ENCODE measurements at places on chromosomes 6 and 20.

GRCh38 chr20:46269372-46269771, 38.9 kb downstream of the CDH22 start:
- DNase-seq: no peak

- DNase-seq: no peak
Observed at GRCh38 chr6:17470938-17471327, 77.5 kb downstream of the CAP2 start.

DNA sequence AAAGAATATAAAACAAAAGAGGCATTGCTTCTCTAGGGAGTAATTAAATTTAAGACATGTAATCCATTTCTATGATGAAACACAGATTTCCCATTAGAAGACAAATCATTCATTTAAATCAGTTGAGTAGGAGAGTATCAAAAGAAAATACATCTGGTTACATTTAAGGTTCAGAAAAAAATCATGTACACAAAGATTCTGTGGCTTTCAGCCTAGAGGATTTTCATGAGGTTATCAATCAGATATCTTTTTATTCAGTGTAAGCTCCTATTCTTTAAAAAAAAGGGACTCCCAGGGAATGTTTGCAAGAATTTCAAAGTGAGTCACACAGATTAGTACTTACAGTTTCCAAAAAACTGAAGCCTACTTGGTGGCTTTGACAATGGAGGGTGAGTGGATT, 24.9 kb downstream of the COL21A1 start:
- no peak for DNase-seq

- DNase-seq: no peak
Observed at GRCh38 chr20:19341348-19342053, 129.1 kb downstream of the SLC24A3 start.

- no peak for DNase-seq
Observed at GRCh38 chr6:32189069-32189741, 797 bp downstream of the PBX2 start.

- no peak for DNase-seq
Observed at GRCh38 chr20:51931371-51931781, 129.1 kb upstream of the SALL4 start.

DNA sequence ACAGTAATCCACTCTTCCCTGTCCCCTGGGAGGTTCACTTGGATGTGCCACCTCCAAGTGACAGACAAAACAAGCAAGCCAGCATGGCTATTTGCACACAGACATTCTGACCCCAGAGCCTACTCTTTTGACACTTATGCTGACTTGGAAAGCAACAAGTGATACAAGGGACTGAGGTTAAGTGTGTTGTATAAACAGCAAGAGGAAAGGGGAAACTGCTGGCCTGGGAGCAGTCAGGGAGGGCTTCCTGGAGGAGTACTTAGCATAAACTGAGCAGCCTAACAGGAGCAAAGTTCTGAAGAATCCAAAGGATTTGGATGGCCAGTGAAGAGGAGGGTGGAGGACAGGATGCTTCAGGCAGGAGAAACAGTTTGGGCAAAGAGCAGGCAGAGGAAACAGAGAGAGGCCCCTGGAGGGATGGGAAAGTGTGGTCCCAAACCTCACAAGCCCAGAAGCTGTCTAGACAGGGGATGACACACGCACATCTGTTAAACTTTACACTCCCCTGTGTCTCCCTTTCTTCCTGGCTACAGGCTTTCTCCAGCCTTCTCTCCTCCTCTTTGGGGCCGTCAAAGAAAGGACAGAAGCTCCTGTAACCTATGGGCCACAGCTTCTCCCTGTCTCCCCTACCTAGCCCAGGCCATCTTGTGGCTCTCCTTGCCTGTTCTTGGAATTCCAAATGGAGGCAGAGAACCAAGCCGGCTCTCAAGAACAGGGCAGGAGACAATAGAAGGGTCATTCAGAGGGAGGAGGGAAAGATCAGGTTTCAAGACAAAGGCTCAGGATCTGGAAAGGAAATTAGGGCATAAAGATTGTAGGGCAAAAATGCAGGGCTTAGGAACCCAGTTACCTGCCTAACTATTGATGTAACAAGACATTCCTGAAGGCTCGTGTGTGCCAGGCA, 19.3 kb downstream of the SULF2 start:
- no peak for DNase-seq

DNA sequence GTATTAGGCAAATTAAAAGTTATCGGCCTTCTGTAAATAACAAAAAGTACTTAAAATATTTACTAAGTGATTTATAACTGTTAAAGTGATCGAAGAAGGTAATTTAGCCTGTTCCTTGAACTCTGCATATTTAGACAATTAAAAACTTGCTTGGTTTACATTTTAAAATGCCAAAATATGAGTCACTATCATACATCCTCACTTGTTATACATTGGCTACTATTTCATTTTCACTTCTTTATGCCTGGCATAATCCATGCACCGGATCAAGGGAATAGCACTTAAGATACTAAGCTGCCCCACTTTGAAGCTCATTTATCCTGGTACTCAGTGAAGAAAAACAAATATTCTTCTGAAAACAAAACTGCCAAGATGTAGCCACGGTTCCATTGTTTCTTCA, 344.6 kb downstream of the UBE3D start:
- no peak for DNase-seq

DNA sequence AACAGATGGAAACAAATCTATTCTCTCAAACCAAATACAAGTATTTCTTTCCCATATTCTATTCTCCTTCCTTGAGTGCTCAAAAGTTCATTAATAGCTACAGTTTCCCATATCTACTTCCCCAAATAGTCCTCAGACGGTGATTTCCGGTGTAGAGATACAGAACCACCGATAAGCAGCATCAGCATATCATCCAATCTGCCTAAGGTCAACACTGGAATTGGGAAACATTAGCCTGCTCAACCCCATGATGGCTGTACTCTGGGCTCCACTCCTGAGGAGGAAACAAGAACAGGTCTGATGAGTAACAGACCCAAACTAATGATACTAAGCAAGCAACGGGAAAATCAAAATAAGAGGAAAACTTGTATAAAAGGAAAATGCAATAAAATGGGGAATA, 115.6 kb downstream of the EPB41L2 start:
- DNase-seq: no peak

- DNase-seq: no peak
Observed at GRCh38 chr20:23269954-23270353, 80.6 kb upstream of the NXT1 start.

- no peak for DNase-seq
Observed at GRCh38 chr6:44234101-44235025, 11.0 kb downstream of the SLC29A1 start.

DNA sequence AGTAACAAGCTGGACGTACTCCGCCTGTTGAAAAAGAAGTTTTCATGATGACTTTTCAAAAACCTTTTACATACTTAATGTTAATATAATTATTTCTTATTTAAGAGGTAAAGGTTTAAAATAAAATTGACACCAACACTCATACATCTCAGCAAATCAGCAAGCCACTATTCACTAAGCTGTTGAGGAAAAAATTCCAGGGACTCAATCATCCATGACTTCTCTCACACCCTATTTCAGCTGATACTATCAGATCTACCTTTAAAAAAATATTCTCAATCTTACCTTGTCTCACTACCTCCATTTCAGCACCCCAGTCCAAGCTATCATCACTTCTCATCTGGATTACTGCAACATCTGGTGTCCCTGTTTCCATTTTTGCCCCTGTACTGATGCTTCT, 109.3 kb downstream of the HACE1 start:
- DNase-seq: no peak

GRCh38 chr6:2388554-2389324, 143.3 kb upstream of the GMDS start:
- DNase-seq: no peak

DNA sequence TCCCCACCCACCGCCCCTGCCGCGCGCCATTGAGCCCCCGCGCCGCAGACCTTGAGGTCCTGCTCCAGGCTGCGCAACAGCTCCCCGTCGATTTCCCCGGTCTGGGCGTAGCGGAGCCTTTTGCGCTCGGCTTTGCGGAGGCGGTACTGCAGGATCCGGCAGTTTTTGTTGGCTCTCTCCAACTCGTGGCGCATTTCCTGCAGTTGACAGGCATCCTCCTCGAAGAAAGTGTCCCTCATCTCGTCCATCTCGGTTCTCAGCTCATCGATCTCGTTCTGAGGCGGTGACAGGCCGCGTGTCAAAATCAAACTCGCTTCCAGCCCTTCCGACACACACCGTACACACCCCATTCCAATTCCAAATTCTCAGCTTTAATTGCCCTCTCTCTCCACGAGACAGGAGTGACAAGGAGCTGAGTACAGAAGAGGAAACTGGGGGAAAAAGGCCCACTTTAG, 4.3 kb downstream of the MTCL3 start:
- peak; percentile 40 for DNase-seq

- DNase-seq: no peak
Observed at GRCh38 chr6:49453221-49453620, 9.8 kb downstream of the MMUT start.

DNA sequence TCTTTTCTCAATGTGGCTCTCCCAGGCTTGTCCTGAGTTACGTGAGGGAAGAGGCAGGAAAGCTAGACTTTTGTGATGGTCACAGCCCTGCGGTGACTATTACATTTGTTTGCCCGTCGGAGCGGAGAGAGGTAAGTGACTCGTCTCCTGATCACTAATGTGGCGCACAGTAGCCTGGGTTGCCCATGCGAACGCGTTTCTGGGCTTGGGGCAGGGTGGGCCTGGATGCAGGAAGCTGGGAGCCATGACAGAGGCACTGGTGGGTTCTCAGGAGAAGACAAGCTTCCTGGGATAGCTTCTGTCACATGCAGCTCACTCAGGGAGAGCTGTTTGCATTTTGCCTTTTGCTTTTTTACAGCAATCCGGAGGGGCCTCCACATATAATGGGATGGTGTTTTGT, 60.6 kb downstream of the IGF2R start:
- no peak for DNase-seq

DNA sequence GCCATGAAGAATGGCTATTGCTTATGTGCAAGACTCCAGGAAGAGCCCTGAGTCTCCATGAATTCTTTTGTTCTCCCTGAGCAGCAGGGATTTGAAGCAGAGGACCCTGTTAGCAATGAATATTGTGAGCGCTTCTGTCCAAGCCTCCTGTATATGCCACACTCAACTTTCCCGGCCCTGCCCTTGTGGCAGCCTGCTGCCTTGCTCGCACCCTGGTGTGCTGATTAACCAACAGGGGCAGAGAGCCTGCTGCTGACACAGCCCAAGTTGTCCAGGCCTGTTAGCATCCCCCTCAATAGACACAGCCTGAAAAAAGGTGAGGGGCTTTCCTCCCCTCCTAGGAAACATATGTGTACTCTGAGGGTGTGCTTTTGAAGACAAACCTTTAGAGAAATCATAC, 131.4 kb downstream of the BMP2 start:
- DNase-seq: no peak

GRCh38 chr6:25670793-25671513, 18.9 kb downstream of the SCGN start:
- no peak for DNase-seq

DNA sequence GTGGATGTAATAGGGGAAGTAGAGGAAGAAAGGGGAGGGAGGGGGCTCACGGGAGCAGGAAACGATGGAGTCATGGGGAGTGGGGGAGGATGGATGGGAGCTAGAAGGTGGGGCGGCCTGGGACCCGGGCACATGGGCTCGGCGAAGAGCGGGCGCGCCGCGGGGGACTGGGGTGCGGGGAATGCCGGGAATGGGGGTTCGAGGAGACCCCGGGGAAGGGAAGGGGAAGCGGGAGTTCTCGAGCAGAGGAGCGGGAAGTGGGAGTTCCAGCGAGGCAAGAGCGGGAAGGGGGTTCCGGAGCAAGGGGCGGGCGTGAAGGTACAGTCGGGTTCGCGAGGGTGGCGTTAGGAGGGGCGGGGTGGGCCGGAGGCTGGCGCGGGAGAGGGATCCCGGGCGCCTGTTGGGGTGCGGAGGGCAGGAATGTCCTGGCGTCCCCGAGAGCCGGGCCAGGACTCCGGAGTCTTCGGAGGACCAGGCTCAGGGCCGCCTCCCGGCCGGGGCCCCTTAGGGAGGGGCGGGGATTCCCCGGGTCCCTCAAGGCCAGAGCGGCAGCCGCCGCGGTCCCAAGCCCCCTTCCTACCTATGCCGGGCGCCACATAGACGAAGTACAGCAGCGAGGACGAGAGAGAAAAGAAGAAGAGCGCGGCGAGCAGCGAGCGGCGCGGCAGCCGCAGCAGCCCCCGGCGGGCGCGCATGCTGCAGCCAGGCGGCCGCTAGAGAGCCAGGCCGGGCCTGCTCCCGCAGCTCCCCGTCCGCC, 504 bp downstream of the B4GALT5 start:
- DNase-seq: no peak

- no peak for DNase-seq
Observed at GRCh38 chr20:7379621-7380220, 560.5 kb downstream of the HAO1 start.

- DNase-seq: no peak
Observed at GRCh38 chr20:15154070-15154469, 816.7 kb upstream of the FLRT3 start.

GRCh38 chr20:31684153-31685015, 38.3 kb downstream of the BCL2L1 start:
- no peak for DNase-seq

DNA sequence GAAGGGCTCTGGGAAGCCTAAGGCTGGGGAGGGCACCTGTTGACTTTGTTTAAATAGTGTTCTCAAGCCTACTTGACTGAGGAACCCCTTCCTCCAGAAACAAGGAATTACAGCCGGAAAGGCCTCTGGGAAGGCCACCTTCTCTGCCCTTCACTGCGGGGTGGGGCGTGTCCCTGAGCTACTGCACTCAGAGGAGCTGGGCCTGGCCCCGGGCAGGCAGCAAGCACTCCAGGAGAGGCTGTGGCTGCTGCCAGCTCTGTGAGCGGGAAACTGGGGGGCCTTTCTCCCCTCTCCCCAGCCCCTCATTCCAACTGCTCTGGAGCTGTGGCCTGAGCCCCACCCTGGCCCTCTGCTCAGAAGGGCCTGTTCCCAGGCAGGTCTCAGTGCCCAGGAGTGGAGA, 4.0 kb upstream of the OSBPL2 start:
- no peak for DNase-seq

DNA sequence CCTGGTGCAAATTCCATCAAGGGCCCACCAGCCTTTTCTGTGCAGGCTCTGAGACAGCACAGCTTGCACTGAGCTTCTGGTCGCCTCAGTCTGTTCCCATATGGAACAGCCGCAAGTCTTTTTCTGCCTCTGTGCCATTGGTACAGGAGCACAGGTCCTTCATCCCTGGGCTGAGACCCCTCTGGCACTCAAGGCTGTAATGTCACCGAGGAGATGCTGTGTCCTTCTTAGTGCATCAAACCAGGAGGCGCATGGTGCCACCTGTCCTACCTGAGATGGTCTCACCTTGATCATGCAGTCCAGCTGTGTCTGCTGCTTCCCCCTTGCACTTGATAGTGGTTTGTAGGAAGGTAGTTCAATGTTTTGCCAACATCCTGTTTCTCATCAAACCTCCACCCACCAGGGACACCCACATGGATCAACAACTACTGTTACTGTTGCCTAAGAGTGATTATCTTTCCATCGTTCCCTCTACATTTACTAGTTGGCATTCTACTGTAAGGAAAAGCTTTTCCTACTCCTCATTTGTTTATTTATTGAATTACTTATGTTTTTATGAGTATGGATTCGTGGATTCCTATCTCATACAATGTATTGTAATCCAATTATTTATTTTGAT, 29.0 kb downstream of the FAM50B start:
- no peak for DNase-seq

Data from stimulated activated CD4-positive, alpha-beta T cell treated with anti-CD3 and anti-CD28 coated beads, Interleukin-1b, Interleukin-23, amount 100 ng/mL, for 48 hours (primary cell).